ENCODE measurements at places on chromosomes 6 and 20.

- DNase-seq: no peak
Observed at GRCh38 chr20:51029963-51030920, 7.3 kb upstream of the KCNG1 start.

DNA sequence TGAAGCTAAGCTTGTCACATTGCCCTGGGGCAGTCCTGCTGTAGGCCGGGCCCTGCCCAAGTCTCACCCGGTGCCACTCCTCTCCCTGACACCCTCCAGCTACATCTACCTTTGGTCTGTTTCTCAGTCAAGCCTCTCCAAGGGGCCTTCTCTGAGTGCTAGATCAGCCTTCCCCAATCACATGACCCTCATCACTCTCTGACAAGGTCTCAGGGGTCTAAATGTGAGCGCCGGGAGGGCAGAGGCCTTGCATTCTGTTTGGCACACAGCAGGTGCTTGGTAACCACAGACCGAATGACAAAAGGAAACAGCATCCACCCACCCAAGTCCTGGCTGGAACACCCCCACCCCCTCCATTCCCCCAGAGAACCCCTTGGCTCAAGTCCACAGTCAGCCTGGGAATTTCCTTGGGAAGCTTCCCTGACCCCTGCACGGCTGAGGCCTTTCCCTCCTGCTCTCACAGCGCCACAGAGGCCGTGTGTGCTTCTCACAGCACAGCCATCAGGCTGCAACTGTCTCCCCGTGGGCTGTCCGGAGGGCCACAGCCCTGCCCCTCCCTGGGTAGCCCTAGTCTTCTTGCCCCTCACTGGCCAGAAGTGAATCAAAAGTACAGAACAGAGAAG is 32.9 kb downstream of the PKIG start:
- no peak for DNase-seq

DNA sequence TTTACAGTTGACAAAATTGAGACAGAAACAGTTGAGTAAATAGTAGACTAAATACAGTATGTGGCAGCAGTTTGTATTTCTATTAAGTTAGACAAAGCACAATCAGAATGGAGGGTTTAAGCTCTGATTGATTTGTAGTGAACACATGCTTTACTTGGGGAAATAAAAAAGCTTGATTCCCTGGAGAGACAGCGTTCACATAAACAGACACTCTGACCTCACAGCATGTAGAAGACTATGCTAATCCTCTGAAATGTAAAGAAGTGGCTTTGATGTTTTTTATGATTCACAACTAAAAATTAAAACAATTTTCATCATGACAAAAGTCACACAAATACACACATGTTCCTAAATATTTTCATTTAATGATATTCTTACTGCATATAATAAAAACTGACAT is 126.9 kb upstream of the FAM83B start:
- DNase-seq: no peak

GRCh38 chr6:113634352-113635163 is 222.6 kb upstream of the MARCKS start:
- DNase-seq: no peak

- DNase-seq: no peak
Observed at GRCh38 chr6:168269455-168270243, 49.9 kb downstream of the DACT2 start.

- no peak for DNase-seq
Observed at GRCh38 chr6:2820415-2820814, 21.2 kb downstream of the SERPINB1 start.

GRCh38 chr6:9428421-9429172 is 986.3 kb downstream of the TFAP2A start:
- DNase-seq: no peak

GRCh38 chr6:3867641-3868502 is 18.7 kb downstream of the FAM50B start:
- DNase-seq: no peak

DNA sequence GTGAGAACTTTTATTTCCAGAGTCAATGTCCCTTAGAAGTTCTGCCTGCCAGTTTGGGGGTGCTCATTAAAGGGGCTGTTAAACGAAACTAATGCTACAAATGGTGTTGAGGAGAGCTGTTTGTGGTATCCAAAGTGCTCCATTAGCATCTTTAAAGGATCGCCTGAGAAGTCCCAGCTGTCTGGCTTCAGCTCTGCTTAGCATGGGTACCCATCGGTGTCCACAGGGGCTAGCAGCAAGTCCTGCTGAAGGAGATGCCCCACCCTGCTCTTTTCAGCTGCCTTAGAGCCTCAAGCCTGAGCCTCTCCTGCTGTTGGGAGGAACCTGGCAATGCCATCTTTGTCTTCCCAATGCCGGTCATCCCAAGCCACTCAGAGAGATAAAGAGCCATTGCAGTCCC is 111.1 kb downstream of the FOXO3 start:
- DNase-seq: no peak

GRCh38 chr6:41996997-41997396 is 53.3 kb upstream of the TAF8 start:
- DNase-seq: no peak

GRCh38 chr20:24523661-24524060 is 54.2 kb downstream of the SYNDIG1 start:
- no peak for DNase-seq

DNA sequence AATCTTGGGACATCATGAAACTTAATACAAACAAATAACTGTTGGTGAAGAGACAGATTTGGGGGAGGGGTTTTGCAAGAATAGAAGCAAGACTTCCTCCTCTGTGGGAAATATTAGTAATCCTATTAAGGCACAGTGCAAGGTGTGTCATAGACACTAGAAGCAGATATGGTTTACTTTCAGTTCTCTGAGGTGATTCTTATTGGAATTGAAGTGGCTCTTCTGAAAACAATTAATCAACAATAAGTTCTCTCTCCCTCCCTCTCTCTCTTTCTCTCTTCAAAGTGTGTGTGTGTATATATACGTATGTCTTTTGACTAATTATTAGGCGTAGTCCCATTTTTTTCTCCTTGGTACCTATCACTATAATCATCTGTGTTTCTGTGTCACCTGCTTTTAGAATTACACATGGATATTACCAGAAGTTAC is 99.8 kb downstream of the HIVEP2 start:
- no peak for DNase-seq

DNA sequence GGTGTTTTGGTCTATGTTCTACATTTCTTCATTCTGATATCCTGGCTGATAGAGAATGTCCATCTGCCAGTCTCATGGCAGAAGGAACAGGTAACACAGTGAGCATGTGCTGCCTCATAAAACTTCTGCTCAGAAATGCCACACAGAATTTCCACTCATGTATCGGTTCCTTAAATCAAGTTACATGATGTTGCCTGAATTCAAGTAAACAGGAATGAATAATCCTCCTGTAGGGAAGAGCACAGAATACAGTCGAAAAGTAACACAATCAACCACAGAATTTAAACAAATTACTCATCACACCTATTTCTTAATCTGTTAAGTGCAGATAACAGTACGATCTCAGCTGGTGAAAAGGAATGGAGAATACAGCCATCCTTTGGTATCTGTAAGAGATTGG is 74.7 kb downstream of the FAM217A start:
- no peak for DNase-seq
